ENCODE measurements at places on chromosomes 12 and 14.

DNA sequence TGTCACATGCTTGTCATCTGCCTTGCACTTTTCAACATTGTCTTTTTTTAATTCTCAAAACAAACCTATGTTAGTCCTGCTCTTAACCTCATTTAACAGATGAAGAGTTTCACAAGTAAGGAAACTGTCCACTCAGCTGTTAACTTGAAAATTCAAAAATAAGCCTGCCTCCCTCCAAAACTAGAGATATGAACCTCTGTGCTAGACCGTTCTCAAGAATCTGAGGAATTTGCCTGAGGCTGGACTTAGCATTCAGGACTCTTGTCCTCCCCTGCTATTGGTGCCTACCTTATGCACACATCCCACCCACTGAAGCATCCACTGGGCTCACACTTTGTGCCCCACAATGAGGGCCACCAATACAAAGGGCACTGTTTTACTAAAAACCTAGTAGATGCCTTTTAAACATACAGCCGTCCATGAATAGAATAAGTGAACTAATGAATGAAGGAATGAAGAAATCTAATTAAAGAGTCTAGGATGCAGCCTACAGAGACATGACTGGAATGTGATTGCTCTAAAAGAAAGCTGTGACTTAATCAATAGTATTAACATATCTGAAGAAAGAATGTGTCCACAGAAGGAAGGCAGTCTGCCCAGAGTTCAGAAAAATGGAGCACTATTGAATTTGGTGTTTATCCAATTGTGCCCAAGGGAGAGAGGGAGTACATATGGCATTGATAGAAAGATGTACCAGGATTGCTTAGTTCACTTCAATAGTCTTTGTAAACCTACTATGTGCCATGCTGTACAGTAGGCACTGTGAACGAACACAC, 238.5 kb downstream of the SPTSSA start:
- peak; percentile 24 for DNase-seq

DNA sequence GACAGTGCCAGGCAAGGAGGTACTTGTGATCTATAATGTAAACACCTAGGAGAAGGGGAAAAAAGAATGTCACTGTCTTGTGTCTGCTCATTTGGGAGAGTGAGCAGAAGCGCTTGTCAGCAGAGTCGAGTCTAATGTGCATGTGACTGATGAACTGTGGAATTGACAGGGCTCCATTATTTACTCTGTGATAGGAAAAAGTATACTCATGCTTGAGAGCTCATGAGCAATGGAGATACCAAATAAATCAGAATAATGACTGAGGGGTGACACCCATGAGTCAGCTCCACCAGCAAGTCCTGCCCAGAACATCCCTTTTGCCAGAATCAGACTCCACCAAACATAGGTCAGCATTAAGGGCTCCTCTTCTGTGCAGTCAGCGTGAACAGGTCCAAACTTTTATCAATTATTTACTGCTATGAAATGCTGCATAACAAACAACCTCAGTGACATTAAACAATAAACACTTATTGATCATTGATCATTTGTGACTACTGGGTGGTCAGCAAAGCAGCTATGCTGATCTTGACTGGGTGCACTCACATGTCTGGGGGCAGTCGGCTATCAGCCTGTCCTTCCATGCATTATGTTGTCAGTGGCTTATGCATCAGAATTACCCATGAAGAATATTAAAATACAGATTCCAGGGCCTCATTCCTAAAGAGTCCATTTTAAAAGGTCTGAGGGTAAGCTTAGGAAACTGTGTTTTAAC, 29.2 kb upstream of the WSCD2 start:
- DNase-seq = no peak

GRCh38 chr14:97977651-97978261, 1180.6 kb downstream of the VRK1 start:
- DNase-seq = peak; percentile 63

GRCh38 chr12:53097207-53097563, 282 bp upstream of the IGFBP6 start:
- peak; percentile 49 for DNase-seq

GRCh38 chr14:55332654-55333570, 61.7 kb downstream of the FBXO34 start:
- DNase-seq = no peak

GRCh38 chr12:50022903-50023302, 2.4 kb downstream of the RACGAP1 start:
- DNase-seq = no peak

GRCh38 chr12:108935159-108935763, 55.4 kb downstream of the DAO start:
- DNase-seq = no peak

- no peak for DNase-seq
These were observed 659 bp upstream of the FOXJ2 start for GRCh38 chr12:8031872-8032241.

- DNase-seq = peak; percentile 88
These were observed 3.2 kb upstream of the SYNE3 start for GRCh38 chr14:95519699-95520098.

DNA sequence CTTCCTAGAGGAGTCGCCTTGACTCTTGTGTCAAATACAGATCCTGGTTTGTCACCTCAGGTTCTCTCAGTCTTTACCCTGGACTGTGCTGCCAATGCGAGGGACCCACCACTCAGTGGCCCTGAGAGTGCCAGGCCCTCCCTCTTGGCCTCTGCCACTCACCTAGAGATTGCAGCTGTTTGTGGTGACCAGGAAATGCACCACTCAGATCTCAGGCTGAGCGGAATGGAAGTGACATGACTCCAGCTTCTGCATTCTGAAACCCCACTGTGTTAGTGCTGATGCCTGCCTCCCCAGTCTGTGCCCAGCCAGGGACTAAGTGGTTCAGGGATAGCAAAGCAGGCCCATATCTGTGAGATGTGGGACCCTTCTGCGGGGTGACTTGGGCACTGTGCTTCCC, 27.8 kb upstream of the NEDD1 start:
- DNase-seq = no peak

- DNase-seq = no peak
These were observed 8.0 kb upstream of the C12orf42 start for GRCh38 chr12:103503546-103504480.

- peak; percentile 58 for DNase-seq
These were observed 4.2 kb upstream of the KLC1 start for GRCh38 chr14:103624860-103625259.

DNA sequence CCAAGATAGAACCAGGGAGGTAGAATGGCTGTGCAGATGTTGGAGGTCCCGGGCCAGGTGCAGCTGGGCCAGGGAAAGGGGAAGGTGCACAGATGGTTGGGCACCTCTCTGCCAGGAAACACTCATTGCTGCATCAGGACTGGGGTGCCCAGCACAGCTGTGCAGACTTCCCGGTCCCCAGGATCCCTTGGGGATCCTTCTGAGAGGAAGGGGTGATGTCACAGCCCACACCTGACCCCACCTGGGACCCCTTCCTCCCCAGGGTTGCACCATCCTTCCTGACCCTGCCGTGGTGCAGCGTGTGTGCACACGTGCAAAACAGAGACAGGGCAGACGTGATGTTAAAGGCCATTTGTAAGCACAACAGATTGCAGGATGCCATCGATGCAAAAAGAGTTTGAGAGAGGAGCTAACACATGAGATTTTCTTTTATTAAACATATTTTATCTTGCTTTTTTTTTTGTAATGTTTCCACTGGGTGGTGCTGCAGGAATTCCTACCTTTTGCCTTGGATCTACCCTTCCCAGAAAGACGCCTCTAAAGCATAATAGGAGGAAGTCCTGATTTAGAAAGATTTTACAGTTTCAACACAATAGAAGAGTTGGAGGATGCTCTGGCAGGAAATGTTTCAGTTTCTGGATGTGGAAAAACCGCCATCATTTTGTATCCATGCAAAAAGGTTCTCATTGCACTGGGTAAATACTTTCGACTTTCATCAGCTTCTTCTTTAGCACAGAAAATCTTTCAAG, 14.8 kb downstream of the ELK3 start:
- DNase-seq = no peak

GRCh38 chr14:103149351-103150237, 26.3 kb downstream of the TNFAIP2 start:
- DNase-seq = no peak

DNA sequence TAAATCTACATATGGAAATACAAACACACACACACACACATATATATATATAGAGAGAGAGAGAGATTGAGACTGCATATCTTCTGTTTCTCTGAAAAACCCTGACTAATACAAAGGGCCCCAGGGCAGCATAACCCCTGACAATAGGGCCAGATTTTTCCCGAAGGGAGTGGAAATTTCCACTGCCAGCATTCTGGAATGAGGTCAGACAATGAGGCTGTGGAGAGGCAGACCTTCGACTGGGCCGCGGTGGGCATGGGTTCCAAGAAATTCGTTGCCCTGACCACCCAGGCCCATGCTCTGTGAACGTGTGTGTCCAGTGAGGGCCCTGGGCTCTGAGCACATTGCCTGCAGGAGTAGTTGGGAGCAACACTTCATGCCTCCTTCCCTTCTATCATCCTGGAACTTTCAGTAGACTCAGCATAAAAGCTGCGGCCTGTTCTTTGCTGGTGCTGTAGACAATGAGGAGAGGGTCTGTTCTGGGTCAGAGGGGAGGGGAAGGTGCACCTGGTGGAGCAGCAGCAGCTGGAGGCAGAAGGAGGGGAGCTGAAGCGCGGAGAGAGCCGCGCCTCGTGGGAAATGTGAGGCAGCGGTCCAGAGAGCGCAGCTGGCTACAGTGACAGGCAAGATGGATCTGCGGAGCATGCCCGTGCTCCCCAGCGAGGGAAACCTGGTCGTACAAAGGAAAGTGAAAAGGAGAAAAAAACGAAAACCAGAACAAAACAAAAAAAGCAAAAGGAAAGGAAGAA, 25.6 kb upstream of the CCDC60 start:
- no peak for DNase-seq

- DNase-seq = no peak
These were observed 43.2 kb upstream of the BMAL2 start for GRCh38 chr12:27289414-27289813.

DNA sequence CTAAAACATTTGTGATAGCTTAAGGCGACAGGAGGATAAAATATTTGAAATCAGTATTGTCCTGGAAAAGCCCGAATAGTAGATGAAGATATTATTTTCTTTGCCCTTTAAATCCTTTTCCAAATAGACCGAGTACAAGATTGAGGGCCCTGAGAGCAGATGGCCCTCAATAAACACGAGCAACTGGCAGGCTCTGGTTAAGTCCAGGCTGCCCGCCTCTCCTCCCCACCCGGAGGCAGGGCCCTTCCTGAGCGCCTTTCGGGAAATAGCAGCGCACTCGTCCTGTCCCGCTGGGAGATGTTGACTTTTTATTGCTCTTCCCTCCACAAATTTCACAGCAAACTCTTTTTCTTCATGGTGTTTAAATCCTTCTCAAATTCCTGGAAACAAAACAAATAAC, 50.8 kb upstream of the MAX start:
- no peak for DNase-seq

GRCh38 chr14:21068521-21069387, 1.4 kb upstream of the ARHGEF40 start:
- peak; percentile 72 for DNase-seq

DNA sequence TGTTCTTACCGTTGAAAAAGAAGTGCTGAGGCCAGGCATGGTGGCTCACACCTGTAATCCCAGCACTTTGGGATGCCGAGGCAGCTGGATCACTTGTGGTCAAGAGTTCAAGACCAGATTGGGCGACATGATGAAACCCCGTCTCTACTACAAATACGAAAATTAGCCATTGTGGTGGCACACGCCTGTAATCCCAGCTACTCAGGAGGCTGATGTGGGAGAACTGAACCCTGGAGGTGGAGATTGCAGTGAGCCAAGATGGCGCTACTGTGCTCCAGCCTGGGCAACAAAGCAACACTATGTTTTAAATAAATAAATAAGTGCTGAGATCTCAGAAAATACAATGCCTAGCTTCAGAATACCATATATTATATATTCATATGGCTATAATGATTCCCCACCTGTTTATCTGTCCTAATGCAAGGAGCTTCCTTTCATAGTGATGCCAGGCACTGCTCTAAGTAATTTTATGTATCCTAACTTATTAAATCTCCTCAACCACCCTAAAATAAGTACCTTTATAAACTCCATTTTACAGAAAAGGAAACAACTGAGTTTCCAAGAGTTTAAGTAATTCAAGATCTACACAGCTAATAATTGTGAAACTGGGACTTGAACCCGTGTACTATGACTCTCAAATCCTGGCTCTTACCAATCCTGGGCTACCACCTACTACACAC, 7.3 kb downstream of the PHLDA1 start:
- no peak for DNase-seq

DNA sequence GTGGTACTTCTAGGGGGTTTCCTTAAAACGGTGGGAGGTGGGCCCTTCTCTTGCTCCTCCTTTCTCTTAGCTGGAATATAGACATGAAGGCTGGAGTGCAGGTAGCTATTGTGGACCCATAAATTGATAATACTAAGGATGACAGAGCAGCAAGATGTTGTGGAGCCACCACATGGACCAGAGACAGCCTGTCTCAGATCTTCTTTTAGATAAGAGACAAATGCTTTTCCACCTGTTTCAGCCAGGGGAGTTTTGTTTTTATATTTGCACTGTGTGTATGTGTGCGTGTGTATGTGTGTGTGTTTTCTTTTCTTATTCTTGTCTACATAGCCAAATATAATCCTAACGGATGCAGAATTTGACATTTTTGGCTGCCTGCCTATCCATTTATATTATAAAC, 62.9 kb upstream of the HIF1A start:
- no peak for DNase-seq

GRCh38 chr14:100900837-100901390, 2.6 kb downstream of the RTL1 start:
- DNase-seq = peak; percentile 18

DNA sequence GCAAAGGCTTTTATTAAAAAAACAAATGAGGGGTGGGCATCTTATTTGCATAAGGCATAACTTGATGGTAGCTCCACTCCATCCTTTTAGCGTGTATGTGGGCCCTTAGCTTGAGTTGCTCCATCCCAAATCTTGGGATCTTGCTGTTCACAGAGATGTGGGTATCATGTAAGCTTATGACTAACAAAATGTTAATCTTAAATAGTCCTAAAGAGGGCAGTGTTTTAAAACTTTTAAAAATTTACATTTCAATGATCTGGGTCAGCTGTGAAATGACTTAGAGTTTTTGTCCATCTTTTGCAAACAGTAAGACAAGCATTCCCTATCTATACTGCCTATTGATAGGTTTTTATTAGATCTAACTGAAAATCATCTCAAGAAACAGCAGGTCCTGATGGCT, 86.0 kb downstream of the SLCO1A2 start:
- DNase-seq = peak; percentile 7

- peak; percentile 1 for DNase-seq
These were observed 298.1 kb upstream of the FOXG1 start for GRCh38 chr14:28468191-28469151.

GRCh38 chr12:27277846-27278260, 33.8 kb downstream of the STK38L start:
- peak; percentile 87 for DNase-seq

DNA sequence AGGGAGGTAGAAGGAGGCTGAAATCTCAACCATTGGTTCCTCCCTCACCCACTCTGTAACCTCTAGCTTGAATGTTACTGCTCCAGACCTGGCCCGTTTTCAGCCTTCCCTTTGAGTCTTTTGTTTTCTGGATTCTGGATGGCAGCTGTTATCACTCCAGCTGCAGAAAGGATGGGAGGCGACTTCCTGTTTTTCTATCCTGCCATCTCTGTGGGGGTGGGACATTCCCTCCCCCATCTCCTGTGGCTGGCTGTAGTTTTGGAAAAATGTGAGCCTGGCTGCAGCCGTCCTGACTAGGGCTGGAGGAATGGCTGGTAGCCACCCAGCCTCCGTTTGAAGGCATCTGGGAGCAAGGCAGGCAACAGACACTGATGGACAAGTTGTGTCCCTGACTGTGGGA, 2.9 kb upstream of the PPFIBP1 start:
- DNase-seq = peak; percentile 81

All from fibroblast of skin of scalp (primary cell).